ENCODE measurements at places on chromosomes 2 and 18.
A peak's percentile ranks its signal among the peaks of the same experiment; 100 is the strongest.

DNA sequence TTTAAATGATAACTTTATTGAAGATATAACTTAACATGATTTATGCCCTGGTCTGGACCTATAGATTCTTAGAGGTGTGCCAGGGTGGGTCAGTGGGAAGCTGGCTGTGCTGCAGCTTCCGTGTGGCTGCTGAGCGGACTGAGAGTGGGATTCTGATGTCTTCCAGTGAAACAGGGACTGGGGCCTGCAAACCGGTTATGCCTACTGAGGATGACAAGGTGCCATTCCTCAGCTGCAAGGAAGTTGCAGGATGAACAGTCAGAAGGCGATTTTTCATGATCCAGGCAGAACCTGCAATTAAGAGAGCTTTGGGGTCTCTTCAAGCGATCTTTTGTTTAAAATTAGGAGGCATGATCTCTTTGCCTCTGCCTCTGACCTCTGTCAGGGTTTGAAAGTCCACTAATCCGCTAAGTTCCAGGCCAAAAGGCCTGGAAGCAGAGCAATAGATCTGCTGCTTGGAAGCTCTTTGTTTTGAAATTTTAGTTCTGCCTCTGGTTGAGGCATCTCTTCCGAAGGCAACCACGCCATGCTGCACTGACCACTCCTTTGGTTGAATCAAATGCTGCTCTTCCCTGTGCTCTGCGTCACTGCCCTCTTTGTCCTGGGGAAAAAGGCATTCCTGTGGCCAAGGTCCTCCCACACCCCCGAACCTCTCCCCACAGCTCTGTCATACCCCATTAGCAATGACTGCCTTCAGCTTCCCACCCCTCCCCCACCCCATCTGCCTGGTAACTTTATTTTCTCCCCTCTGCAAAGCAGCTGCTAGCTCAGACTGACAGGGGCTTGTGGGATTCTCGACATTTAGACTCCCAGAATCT lies 2.0 kb downstream of the TMEM169 start:
- DNase-seq, result peak; percentile 98

GRCh38 chr2:21515903-21516302 lies 392.1 kb downstream of the TDRD15 start:
- no peak for DNase-seq

- no peak for DNase-seq
Measured at GRCh38 chr2:37865640-37866039, 59.4 kb upstream of the RMDN2 start.

- no peak for DNase-seq
Measured at GRCh38 chr2:148998165-148998830, 40.2 kb upstream of the LYPD6B start.

- DNase-seq, result no peak
Measured at GRCh38 chr18:317618-318017, 49.8 kb upstream of the THOC1 start.

- DNase-seq, result peak; percentile 67
Measured at GRCh38 chr18:44130376-44130942, 550.2 kb upstream of the SETBP1 start.

GRCh38 chr2:120993661-120994060 lies 258.0 kb downstream of the GLI2 start:
- DNase-seq, result no peak

GRCh38 chr18:57789759-57790158 lies 13.4 kb downstream of the ATP8B1 start:
- no peak for DNase-seq

GRCh38 chr2:105788670-105789290 lies 44.1 kb downstream of the NCK2 start:
- DNase-seq, result no peak

DNA sequence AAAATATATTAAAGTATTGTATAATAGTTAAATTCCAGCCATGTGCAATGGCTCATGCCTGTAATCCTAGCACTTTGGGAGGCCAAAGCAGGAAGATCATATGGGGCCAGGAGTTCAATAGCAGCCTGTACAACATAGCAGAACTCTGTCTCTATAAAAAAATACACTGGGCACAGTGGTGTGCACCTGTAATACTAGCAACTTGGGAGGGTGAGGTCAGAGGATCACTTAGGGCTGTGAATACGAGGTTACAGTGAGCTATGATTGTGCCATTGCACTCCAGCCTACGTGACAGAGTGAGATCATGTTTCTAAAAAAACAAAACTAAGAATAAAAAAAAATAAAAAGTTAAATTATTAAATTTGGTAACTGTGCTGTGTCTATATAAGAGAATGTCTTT lies 36.1 kb downstream of the ZRANB3 start:
- no peak for DNase-seq

- DNase-seq, result peak; percentile 44
Measured at GRCh38 chr2:898319-898718, 52.3 kb upstream of the SNTG2 start.
